ENCODE measurements at places on chromosomes 2 and 18. TPM values are rescaled to one million over a fixed set of nuclear protein-coding genes. Genes with fewer than 3 reads are reported as not detected.
A peak's percentile ranks its signal among the peaks of the same experiment; 100 is the strongest.

- peaks cover 33% of the 10 kb centered on the region for H3K4me1 ChIP-seq
- H3K27me3 ChIP-seq, result no peaks in the 10 kb centered on the region
- H3K4me3 ChIP-seq, result peak overlapping the region; percentile 76
- H3K36me3 ChIP-seq, result peaks cover 30% of the 10 kb centered on the region
These were observed 1.1 kb downstream of the PRKRA start for GRCh38 chr2:178449700-178450523.

- H3K27ac ChIP-seq, result no peak within 1 kb of the TSS
- H3K4me3 ChIP-seq, result peak within 1 kb of the TSS; percentile 66
- no peaks in the 10 kb centered on the region for H3K36me3 ChIP-seq
- peak; percentile 79 for DNase-seq
- H3K4me1 ChIP-seq, result peaks cover 16% of the 10 kb centered on the region
These were observed at the start of gene DNER for GRCh38 chr2:229714080-229714735. TSS of gene DNER (minus strand) at chr2:229714555. CDS start at chr2:229714423, 132 bp downstream.

- no peaks in the 10 kb centered on the region for H3K36me3 ChIP-seq
- H3K27me3 ChIP-seq, result no peaks in the 10 kb centered on the region
- peak; percentile 74 for DNase-seq
- H3K4me3 ChIP-seq, result no peak overlapping the region
These were observed 137.7 kb downstream of the THNSL2 start for GRCh38 chr2:88307817-88308216.

GRCh38 chr2:237139123-237139675, 53.5 kb downstream of the COPS8 start:
- H3K27me3 ChIP-seq, result no peaks in the 10 kb centered on the region
- no peaks in the 10 kb centered on the region for H3K4me1 ChIP-seq
- H3K27ac ChIP-seq, result no peak overlapping the region
- DNase-seq, result no peak
- H3K36me3 ChIP-seq, result no peaks in the 10 kb centered on the region
- H3K4me3 ChIP-seq, result no peak overlapping the region

- H3K4me1 ChIP-seq, result no peaks in the 10 kb centered on the region
- H3K27me3 ChIP-seq, result no peaks in the 10 kb centered on the region
- H3K36me3 ChIP-seq, result no peaks in the 10 kb centered on the region
- H3K27ac ChIP-seq, result no peak overlapping the region
These were observed 49.3 kb downstream of the MTERF4 start for GRCh38 chr2:241052677-241053360.

CNDP1 gene
- not detected for total RNA-seq

GRCh38 chr2:75560768-75561565, at the start of gene EVA1A:
TSS of gene EVA1A (minus strand) at chr2:75560939. CDS start at chr2:75518140, 42,799 bp downstream.
- no peaks in the 10 kb centered on the region for H3K4me1 ChIP-seq
- H3K27me3 ChIP-seq, result no peaks in the 10 kb centered on the region
- no peaks in the 10 kb centered on the region for H3K36me3 ChIP-seq
- H3K4me3 ChIP-seq, result no peak within 1 kb of the TSS
- no peak for DNase-seq

DNA sequence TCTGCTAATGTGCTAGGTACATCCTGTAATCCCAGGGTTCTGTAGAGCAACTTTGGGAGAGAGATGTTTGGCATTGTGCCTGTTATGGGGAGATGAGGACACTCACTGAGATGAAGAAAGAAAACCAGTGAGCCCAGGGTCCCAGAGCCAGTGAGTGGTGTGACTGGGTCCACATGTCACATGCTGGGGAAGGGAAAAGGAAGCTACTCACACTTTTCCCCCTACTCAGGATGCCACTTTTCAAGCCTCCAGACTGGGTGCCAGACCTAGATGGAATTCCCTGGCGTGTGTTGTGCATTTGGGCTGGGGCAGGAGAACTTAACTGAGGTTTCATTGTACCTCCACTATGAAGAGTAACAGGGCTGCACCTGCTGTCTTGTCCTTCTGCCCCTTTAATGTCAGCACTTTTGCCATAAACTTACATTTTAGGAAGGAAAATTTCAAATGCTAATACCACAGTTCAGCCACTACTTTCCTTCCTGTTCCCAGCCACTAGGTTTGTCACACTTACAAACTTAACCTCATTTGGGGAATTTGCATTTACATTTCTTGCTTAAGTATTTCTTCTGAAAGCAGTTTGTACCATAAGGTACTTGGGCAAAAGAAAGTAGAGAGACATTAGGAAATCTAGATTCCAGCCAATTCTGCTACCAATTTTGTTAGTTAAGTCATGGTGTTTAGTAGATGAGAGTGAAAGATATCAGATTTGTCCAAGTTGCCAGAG, 10.2 kb downstream of the INSIG2 start:
- no peak overlapping the region for H3K4me3 ChIP-seq
- H3K27me3 ChIP-seq, result no peaks in the 10 kb centered on the region
- peaks cover 34% of the 10 kb centered on the region for H3K4me1 ChIP-seq

ANKRD44 gene
- 153 TPM for total RNA-seq

SRD5A2 gene
- 0.04 TPM for total RNA-seq

GRCh38 chr2:81767187-81767912, 1462.8 kb upstream of the LRRTM1 start:
- no peak overlapping the region for H3K27ac ChIP-seq
- no peaks in the 10 kb centered on the region for H3K4me1 ChIP-seq
- H3K36me3 ChIP-seq, result no peaks in the 10 kb centered on the region
- H3K4me3 ChIP-seq, result no peak overlapping the region

DNA sequence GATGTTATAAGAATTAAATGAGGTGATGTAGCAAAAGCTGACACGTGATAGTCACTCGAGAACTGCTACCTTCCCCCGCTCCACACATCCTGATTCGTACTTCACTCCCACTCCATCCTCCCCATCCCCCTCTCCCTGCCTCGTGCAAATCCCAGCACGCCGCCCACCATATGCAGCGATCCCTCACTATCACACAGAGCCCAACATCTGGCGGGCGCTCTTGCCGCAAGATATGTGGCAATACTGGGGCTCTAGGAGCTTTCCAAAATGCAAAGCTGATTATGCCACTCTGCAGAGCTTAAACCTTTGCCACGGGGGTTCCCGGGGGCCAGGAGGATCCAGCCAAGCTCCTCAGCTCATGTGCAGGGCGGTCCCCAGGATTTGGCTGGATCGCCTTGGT, 37.4 kb downstream of the DNMT3A start:
- H3K27ac ChIP-seq, result no peak overlapping the region
- no peak for DNase-seq

GRCh38 chr2:231041061-231041689, 3.9 kb downstream of the C2orf72 start:
- no peaks in the 10 kb centered on the region for H3K36me3 ChIP-seq
- H3K4me3 ChIP-seq, result no peak overlapping the region
- no peak for DNase-seq
- H3K27ac ChIP-seq, result no peak overlapping the region
- H3K4me1 ChIP-seq, result no peaks in the 10 kb centered on the region

- DNase-seq, result peak; percentile 85
- H3K27ac ChIP-seq, result no peak overlapping the region
- H3K4me3 ChIP-seq, result no peak overlapping the region
- H3K36me3 ChIP-seq, result no peaks in the 10 kb centered on the region
These were observed 176.0 kb downstream of the SMAD2 start for GRCh38 chr18:47754311-47755101.

DNA sequence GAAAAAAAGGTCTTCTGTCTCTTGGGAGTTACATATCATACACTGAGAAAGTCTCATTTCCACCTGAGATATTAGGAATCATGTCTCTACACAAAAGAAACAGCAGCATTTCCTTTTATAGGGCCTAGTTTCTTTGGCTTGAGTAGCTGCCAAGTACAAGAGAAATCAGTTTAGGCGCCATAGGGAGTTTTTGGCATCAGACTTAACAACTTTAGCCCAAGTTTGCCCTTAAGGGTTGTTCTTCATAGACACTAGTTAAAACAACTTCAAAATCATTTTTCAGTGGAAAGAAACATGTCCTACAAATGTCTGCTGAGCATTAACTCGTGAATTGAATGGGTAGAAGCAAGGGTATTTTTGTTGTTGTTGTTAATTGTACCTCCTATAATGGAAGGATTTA, 587.0 kb upstream of the DSEL start:
- no peaks in the 10 kb centered on the region for H3K36me3 ChIP-seq
- no peak for DNase-seq
- H3K4me1 ChIP-seq, result no peaks in the 10 kb centered on the region

DNA sequence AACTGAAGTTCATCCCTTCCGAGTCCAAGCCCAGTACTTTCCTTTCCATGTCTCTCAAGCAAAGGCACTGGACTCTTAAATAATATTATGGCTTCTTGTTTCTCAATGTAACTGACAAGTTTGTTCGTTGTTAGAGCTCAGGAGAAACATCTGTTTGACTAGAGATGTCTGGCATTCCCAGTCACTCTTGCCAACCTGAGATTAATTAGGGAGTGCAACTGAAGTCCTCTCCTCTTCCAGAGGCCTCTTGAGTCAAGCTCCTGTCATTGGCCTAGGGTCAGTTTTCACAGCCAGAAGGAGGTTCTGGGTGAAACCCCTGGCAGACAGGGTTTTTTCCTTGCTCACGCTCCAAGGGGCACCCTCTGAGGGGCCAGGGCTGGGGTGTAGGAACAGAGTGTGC, 196.1 kb downstream of the AGPS start:
- H3K36me3 ChIP-seq, result no peaks in the 10 kb centered on the region
- no peak for DNase-seq
- H3K4me1 ChIP-seq, result no peaks in the 10 kb centered on the region
- H3K4me3 ChIP-seq, result no peak overlapping the region

TTC39C gene
- 0.07 TPM for total RNA-seq

SERPINB13 gene
- not detected for total RNA-seq

DNA sequence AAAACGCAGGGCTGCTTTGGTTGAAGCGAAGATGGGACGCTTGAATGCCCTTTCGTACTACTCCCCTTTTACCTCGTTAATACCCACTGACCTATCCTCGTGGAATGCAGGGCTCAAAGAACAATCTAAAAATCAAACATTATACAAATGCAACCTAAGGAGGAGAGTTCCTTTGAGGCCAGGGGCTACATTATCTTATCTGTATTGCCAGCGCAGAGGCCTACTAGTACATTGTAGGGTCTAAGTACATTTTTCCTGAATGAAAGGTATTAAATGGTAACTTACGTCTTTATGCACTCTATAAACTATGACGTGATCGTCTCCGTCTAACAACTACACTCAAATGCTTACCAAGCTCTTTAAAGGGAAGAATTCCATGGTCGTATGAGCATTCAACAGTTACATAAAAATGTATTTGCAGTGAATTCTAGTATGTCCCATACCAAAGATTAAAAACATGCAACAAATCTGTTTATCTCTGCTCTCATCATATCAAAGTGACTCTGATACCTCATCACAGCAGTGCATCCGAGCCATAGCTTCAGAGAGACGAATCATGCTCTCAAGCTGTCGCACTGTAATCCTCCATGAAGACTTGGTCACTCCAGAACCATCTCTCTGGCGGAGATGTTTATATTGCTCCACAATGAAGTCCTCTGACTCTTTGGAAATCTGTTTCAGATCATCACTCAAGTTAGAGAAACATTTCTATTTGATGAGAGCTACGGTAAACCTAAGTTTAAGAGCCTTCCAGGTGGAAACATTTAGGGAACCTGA, 14.1 kb upstream of the LCT start:
- H3K27me3 ChIP-seq, result no peaks in the 10 kb centered on the region
- H3K4me3 ChIP-seq, result no peak overlapping the region
- no peaks in the 10 kb centered on the region for H3K4me1 ChIP-seq

DSEL gene
- not detected for total RNA-seq

KIF1A gene
- not detected for total RNA-seq

TXNDC2 gene
- total RNA-seq, result not detected

ATP6V1B1 gene
- not detected for total RNA-seq

DNA sequence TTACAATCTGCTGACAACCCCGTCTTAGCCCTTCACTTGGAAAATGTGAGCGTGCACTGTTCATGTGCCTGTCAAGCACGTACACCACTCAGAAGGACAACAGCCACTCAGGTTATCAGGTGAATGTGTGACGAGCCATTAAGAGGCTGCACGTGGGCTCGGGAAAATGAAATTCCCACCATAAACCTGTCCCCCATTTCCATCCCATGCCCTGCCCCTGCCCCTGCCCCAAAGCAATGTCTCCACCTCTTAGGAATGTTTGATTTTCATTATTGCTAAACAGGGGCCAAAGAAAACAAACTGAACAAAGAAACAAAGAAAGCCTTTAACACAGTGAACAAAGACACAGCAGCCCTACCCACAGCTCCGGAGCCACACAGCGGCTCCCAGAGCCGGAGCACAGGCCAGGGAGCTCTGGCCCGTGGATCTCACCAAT, 90.5 kb downstream of the TMEM18 start:
- no peaks in the 10 kb centered on the region for H3K27me3 ChIP-seq
- peak overlapping the region; percentile 91 for H3K27ac ChIP-seq
- H3K36me3 ChIP-seq, result no peaks in the 10 kb centered on the region
- DNase-seq, result no peak
- H3K4me1 ChIP-seq, result peaks cover 33% of the 10 kb centered on the region
- H3K4me3 ChIP-seq, result no peak overlapping the region

- H3K36me3 ChIP-seq, result no peaks in the 10 kb centered on the region
- peaks cover 11% of the 10 kb centered on the region for H3K4me1 ChIP-seq
- H3K27me3 ChIP-seq, result no peaks in the 10 kb centered on the region
- no peak overlapping the region for H3K4me3 ChIP-seq
- DNase-seq, result no peak
These were observed 38.3 kb downstream of the MYO7B start for GRCh38 chr2:127573771-127574170.

ACMSD gene
- not detected for total RNA-seq

DNA sequence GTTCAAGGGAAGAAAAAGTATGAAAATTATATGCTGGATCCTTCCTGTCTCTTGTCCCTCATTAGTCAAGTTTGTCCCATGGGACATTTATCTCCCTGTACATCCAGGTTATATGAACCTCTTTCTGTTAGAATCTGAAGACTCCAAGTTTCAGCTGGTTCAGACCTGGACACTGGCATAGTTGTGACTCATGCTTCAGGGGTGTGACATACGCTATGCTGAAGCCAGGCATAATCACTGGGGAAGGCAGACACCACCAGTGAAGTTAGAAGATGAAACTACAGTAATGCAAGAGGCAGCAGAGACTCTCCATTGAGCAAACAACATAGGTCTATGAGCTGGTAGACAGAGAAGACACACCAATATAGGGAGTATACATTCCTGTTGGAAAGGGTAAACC, 269.7 kb upstream of the SLC8A1 start:
- no peak for DNase-seq
- no peak overlapping the region for H3K27ac ChIP-seq
- H3K27me3 ChIP-seq, result no peaks in the 10 kb centered on the region
- H3K36me3 ChIP-seq, result no peaks in the 10 kb centered on the region
- H3K4me3 ChIP-seq, result no peak overlapping the region
- no peaks in the 10 kb centered on the region for H3K4me1 ChIP-seq

DNA sequence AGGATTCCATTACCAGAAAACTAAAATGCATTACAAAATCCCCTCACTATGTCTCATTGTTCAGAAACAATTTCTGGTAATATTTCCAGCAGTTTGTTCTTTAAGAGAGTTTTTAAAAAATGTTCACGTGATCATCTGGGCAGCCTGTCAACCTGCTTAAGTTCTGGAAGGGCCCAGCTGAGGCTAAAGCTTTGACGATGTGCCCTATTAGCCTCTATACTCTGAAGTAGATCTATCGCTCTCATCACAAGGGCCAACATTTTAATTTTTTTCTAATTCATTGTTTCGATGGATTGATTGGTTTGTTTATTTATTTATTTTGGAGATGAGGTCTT, 205.8 kb downstream of the PRKCE start:
- H3K36me3 ChIP-seq, result peaks cover 5% of the 10 kb centered on the region
- DNase-seq, result no peak
- H3K27me3 ChIP-seq, result no peaks in the 10 kb centered on the region
- peaks cover 75% of the 10 kb centered on the region for H3K4me1 ChIP-seq

- no peak overlapping the region for H3K4me3 ChIP-seq
- no peaks in the 10 kb centered on the region for H3K36me3 ChIP-seq
- no peak for DNase-seq
- H3K4me1 ChIP-seq, result no peaks in the 10 kb centered on the region
These were observed 346.6 kb upstream of the KCNH7 start for GRCh38 chr2:163185160-163185559.

CHRND gene
- not detected for total RNA-seq
